ENCODE measurements at places on chromosomes 7 and 10. TPM values are rescaled to one million over a fixed set of nuclear protein-coding genes. Genes with fewer than 3 reads are reported as not detected.

BTBD16 gene
- total RNA-seq = not detected

GOLGA7B gene
- 0.51 TPM for total RNA-seq

GRCh38 chr10:72814099-72814790 is 79.3 kb upstream of the OIT3 start:
- H3K27me3 ChIP-seq = no peaks in the 10 kb centered on the region
- no peak for DNase-seq
- H3K36me3 ChIP-seq = no peaks in the 10 kb centered on the region
- no peak overlapping the region for H3K4me3 ChIP-seq
- peaks cover 6% of the 10 kb centered on the region for H3K4me1 ChIP-seq

GRCh38 chr7:96663871-96664445 is 45.7 kb downstream of the SEM1 start:
- no peak for DNase-seq
- no peaks in the 10 kb centered on the region for H3K27me3 ChIP-seq
- H3K4me1 ChIP-seq = peaks cover 3% of the 10 kb centered on the region
- H3K27ac ChIP-seq = no peak overlapping the region
- no peaks in the 10 kb centered on the region for H3K36me3 ChIP-seq

GRCh38 chr7:142469696-142470543 is 212.1 kb upstream of the PRSS58 start:
- H3K4me3 ChIP-seq = no peak overlapping the region
- H3K27me3 ChIP-seq = no peaks in the 10 kb centered on the region
- H3K36me3 ChIP-seq = no peaks in the 10 kb centered on the region
- no peaks in the 10 kb centered on the region for H3K4me1 ChIP-seq
- peak overlapping the region; percentile 2 for H3K27ac ChIP-seq

GRCh38 chr10:6478722-6479121 is 101.4 kb downstream of the PRKCQ start:
- no peak overlapping the region for H3K27ac ChIP-seq
- H3K4me1 ChIP-seq = no peaks in the 10 kb centered on the region
- H3K4me3 ChIP-seq = no peak overlapping the region
- no peaks in the 10 kb centered on the region for H3K27me3 ChIP-seq
- H3K36me3 ChIP-seq = peaks cover 3% of the 10 kb centered on the region
- no peak for DNase-seq

- no peaks in the 10 kb centered on the region for H3K36me3 ChIP-seq
- peak; percentile 59 for DNase-seq
- H3K27ac ChIP-seq = no peak overlapping the region
Observed at GRCh38 chr10:1213252-1214070, 157.3 kb downstream of the WDR37 start.

GRCh38 chr7:35820858-35821257 is 20.0 kb downstream of the SEPTIN7 start:
- no peak overlapping the region for H3K4me3 ChIP-seq
- H3K36me3 ChIP-seq = no peaks in the 10 kb centered on the region

DNA sequence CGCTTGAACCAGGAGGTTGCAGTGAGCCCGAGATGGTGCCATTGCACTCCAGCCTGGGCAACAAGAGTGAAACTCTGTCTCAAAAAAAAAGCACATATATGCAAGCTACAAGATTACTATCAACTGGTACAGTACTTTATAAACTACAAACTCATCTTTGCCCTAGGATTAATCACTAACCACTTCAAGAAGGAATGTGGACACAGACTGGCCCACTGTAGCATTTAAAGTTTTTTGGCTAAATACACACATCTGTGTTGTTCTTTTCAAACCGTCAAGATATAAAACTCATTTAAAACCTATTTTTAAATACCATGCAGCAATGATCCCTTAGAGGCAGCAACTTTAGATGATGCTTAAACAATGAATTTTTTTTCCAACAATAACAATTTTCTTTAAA is 205.4 kb downstream of the IMMP2L start:
- no peak overlapping the region for H3K27ac ChIP-seq
- no peak for DNase-seq
- no peaks in the 10 kb centered on the region for H3K36me3 ChIP-seq
- no peaks in the 10 kb centered on the region for H3K4me1 ChIP-seq
- H3K4me3 ChIP-seq = no peak overlapping the region
